ENCODE measurements at places on chromosomes 7 and 10. TPM values are rescaled to one million over a fixed set of nuclear protein-coding genes. Genes with fewer than 3 reads are reported as not detected.

- no peak for DNase-seq
Observed at GRCh38 chr7:94432817-94433216, 38.1 kb downstream of the COL1A2 start.

DNA sequence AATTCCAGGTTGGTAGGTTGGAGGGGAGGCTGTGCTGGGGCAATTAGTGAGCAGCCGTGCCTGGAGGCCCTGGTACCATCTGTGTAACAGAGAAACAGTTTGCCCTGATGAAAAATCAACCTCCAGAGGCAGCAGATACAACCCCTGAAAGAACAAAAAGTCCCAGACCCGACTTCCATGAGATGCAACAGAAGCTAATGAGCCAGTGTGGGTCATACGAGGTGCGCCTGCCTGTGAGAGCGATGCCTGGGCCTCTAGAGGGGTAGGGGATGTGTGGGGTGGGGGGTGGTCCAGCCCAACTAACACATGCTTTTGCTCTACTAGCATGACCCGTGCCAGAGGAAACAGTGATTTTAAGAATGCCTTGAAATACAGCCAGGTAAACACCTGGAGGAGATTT lies 39.3 kb downstream of the CELF2 start:
- DNase-seq: no peak

DNA sequence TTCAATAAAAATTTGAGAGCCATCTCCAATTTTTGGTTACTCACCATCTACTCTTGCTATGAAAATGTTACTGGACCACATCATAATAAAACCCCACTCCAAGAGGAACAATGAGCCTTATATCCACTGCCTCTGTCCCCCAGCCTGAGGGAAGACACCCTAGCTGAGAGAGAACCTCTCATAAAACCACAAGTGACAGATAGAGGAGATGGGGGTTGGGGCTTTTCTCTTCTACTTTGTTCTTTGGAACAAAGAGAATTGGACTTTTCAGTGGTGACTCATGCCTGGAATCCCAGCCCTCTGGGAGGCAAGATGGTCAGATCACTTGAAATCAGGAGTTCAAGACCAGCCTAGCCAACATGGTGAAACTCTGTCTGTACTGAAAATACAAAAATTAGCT lies 27.6 kb upstream of the TAS2R16 start:
- no peak for DNase-seq

GPR15LG gene
- 1.0 TPM for total RNA-seq

PTPRN2 gene
- total RNA-seq: 2.5 TPM

- no peak for DNase-seq
Observed at GRCh38 chr7:67346876-67347275, 350.2 kb downstream of the TYW1 start.

FKBP14 gene
- total RNA-seq: 12.6 TPM

GRCh38 chr7:123494193-123494796 lies 40.1 kb downstream of the IQUB start:
- DNase-seq: no peak

- no peak for DNase-seq
Observed at GRCh38 chr10:23490115-23490514, 51.2 kb downstream of the OTUD1 start.

DNA sequence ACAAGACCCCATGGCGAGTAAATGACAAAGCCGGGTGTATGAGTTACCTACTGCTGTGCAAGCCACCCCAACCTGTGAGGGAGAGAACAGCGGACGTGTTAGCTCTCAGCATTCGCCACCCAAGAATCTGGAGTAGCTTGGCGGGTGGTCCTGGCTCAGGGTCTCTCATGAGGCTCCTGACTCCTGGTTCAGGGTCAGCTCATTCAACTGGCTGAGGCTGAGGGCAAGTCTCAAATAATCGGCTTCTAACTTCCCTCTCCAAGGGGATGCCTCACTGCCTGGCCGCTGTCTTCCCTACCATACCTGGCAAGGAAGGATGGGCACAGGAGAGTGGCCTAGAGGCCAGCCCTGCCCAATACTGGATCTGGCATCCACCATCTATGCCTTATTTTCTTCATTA lies 94.2 kb downstream of the HTR5A start:
- no peak for DNase-seq

EBLN1 gene
- total RNA-seq: not detected

ENTPD1 gene
- not detected for total RNA-seq

RSPH10B2 gene
- 0.07 TPM for total RNA-seq

TFEC gene
- not detected for total RNA-seq

OR6V1 gene
- total RNA-seq: not detected

GRCh38 chr10:4581929-4582328 lies 244.1 kb upstream of the AKR1E2 start:
- no peak for DNase-seq

GRCh38 chr7:150398965-150399320 lies 19.8 kb downstream of the ZNF775 start:
- DNase-seq: no peak

RASA4B gene
- 2.3 TPM for total RNA-seq

- no peak for DNase-seq
Observed at GRCh38 chr10:117168729-117169128, 28.6 kb upstream of the KCNK18 start.

- DNase-seq: no peak
Observed at GRCh38 chr10:70441161-70441894, at the start of gene NODAL. Gene NODAL, minus strand, starts transcription at chr10:70441681. Its CDS starts 14 bp downstream, at chr10:70441667.

GDF2 gene
- total RNA-seq: not detected

SLC39A12 gene
- total RNA-seq: not detected
